Naive thymus-derived CD4-positive, alpha-beta T cell (primary cell): ENCODE measurements at places on chromosomes 3 and 15. TPM values are rescaled to one million over a fixed set of nuclear protein-coding genes. Genes with fewer than 3 reads are reported as not detected.

DNA sequence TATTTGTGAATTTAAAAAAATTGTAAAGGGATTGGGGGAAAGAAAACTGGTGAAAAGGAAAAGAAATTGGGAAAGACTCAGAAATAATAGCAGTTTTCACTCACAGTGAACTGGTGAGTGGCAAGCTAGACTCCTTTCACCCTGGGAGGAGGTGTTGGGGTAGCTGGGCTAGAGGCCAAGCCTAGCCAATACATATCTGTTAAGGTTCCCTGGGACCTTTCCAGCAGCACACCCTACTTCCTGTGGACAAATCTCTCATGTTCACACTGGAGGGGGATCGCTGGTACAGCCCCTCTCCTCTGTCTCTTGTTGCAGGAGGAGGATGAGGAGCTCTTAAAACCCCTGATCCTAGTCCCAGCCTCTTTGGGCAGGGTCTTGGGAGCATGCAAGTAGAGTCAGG is 3.7 kb upstream of the RPP25 start:
- peaks cover 10% of the 10 kb centered on the region for H3K27me3 ChIP-seq
- H3K4me3 ChIP-seq, result no peak overlapping the region
- DNase-seq, result no peak
- peaks cover 17% of the 10 kb centered on the region for H3K4me1 ChIP-seq
- H3K36me3 ChIP-seq, result no peaks in the 10 kb centered on the region
- H3K27ac ChIP-seq, result no peak overlapping the region

Gene TRH
- not detected in 2 replicates for total RNA-seq

Gene GHSR
- total RNA-seq, result not detected

Gene OCA2
- total RNA-seq, result not detected

GRCh38 chr3:134340362-134340981 is 33.8 kb downstream of the AMOTL2 start:
- DNase-seq, result no peak
- no peak overlapping the region for H3K4me3 ChIP-seq
- no peaks in the 10 kb centered on the region for H3K4me1 ChIP-seq
- H3K27ac ChIP-seq, result no peak overlapping the region

- no peak for DNase-seq
- no peaks in the 10 kb centered on the region for H3K36me3 ChIP-seq
- H3K4me3 ChIP-seq, result no peak overlapping the region
Measured at GRCh38 chr15:34722439-34722836, 32.4 kb downstream of the GJD2 start.
